ENCODE measurements at places on chromosomes 16 and 17.

DNA sequence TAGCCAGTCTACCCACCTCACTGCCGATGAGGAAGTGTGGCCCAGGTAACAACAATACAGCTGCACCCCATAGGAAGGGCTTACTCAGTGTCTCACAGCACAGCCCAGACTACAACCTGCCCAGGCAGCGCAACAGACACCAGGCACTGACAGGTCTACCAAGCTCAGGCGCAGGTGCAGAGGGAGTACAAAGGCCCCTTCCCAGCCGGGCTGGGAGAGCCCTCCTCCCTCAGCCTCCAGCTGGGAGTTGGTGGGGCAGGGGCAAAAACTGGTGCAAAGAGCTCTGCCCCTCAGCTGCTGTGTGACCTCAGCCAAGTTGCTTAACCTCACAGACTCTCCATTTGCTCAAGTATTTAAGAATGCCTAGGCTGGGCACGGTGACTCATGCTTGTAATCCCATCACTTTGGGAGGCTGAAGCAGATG, 112.6 kb upstream of the LHX1 start:
- DNase-seq, result no peak

DNA sequence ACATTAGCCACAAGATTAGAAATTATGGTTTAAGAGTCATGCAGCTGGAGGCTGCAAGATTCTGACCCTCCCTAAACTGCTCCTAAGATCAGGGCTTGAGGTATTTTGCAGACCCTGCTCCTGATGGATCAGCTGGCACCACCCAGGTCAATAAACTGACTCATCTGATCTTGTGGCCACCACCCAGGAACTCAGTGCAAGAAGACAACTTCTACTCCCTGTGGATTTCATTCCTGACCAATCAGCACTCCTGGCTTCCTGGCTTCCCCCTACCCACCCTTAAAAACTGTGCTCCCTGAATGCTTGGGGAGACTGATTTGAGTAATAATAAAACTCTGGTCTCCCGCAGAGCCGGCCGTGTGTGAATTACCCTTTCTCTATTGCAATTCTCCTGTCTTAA, 25.0 kb upstream of the MILR1 start:
- DNase-seq, result no peak

DNA sequence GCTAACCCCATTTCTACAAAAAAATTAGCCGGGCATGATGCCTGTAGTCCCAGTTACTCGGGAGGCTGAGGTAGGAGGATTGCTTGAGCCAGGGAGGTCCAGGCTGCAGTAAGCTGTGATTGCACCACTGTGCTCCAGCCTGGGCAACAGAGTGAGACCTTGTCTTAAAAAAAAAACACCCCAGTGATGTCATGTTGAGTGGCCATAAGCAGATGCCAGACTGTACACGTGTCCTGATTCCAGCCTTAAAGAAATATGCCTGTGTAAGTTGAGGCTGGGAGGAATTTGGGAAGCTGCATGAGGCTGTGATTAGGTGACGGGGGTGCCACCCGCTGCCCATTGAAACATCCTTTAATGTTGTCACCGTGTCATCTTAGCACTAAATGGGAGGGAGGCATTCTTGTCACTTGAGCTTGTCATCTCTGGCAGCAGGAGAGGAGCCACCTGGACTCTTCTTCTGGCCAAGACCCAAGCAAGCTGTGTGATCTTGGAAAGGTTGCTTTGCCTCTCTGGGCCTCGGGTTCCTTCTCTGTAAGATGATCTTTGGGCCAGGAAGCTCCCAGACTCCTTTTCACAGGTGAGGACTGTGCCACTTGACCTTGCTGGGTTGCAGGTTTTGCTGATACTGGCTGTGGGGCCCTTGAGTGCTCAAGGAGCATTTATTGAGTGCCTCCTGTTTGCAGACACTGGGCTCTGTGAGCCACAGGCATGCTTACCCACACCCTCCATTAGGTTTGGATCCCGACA, 98.3 kb upstream of the CIBAR2 start:
- DNase-seq, result no peak

DNA sequence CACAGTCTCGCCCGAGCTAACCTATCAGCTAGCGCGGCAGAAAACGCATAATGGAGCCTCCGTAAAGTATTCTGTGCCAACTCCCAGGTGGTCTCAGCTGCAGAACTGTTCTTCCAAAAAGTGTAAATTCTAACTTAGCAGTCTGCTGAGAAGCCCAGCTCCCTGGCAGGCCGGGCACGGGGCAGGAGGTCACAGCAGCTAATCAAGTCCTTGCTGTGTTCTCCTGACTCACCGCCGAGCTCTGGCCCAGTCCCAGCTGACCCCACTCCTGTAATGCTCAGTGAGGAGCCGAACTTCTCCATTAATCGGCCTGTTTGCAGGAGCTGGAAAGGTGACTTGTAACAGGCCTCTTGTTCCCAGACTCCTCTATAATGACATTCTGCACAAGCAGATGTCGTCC, 193.3 kb downstream of the IRX3 start:
- no peak for DNase-seq

DNA sequence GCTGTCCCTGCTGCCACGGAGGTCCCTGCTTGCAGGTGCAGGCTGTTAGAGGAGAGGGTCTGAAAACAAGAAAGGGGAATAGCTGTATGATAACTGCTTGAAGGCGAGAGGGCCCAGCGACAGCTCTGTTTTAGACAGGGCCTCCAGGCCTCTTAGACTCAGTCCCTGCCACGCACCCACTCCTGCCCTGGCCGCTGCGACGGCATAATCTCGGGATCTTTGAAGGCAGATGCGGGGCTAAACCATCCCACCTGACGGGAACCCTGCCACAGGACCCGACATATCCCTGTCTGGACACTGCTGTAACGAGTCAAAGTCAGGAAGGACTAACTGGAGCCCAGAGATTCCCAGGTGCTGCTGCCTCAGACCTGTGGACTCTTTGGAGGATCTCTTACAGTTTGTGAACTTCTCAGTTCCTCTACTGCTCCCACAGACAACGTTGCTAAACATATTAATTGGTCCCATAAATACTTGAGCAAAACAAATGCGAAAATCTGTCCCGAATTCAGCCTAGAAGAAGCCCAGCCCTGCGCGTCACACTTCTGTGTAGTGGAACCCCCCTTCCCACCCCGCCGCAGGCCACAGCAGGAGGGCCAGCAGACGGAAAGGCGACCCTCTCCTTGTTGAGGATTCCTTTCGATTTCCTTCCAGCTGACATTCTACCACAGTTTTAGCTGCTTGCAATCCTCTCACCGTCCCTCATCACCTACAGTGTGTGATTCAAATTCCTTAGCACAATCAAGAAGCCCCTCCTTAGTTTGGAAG, 998 bp upstream of the TMEM11 start:
- DNase-seq, result no peak

DNA sequence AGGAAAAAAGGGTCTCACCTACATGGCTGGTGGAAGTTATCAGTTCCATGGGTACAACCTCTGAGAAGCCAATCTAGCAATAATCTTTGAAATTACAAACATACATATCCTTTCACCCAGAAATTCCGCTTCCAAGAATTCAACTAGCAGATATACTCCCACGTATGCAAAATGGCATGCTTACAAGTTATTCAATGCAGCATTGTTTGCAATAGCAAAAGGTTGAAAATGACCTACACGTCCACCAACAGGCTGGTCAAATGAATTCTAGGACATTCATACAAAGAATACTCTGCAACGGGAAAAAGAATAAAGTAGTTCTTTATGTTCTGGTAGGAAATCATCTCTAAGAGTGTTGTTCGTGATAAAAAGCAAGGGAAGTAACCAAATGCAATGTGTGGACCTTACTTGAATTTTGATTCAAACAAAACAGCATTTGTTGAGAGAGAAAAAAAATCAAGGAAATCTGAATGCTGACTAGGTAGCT, 63.7 kb upstream of the NLK start:
- DNase-seq, result no peak

GRCh38 chr16:75506107-75506506, 10.9 kb upstream of the CHST6 start:
- no peak for DNase-seq

- DNase-seq, result no peak
Observed at GRCh38 chr17:77212833-77213777, 72.3 kb downstream of the SEC14L1 start.

GRCh38 chr17:27299384-27300049, 5.6 kb downstream of the WSB1 start:
- no peak for DNase-seq

GRCh38 chr17:77392376-77393273, 251.9 kb downstream of the SEC14L1 start:
- DNase-seq, result no peak

GRCh38 chr17:78925662-78926555, 722 bp upstream of the TIMP2 start:
- DNase-seq, result no peak

DNA sequence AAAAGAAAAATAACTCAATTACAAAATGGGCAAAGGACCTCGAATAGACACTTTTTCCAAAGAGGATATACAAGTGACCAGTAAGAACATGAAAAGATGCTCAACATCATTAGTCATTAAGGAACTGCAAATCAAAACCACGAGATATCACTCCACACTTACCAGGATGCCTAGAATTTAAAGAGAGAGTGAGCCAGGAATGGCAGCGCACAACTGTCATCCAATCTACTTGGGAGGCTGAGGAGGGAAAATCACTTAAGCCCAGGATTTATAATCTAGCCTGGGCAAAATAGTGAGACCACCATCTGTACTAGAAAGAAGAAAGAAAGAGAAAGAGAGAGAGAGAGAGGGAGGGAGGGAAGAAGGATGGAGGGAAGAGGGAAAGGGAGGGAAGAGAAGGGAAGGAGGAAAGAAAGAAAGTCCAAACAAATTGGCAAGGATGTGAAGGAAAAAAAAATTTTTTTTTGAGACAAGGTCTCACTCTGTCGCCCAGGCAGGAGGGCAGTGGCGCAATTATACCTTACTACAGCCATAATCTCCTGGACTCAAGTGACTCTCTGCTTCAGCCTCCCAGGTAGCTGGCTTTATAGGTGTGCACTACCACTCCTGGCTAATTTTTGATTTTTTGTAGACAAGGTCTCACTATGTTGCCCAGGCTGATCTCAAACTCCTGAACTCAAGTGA, 22.6 kb downstream of the TBX2 start:
- no peak for DNase-seq

GRCh38 chr16:50584033-50584722, 36.0 kb downstream of the NKD1 start:
- DNase-seq, result no peak

- DNase-seq, result peak; percentile 29
Observed at GRCh38 chr17:42937712-42938596, 26.3 kb downstream of the AARSD1 start.

GRCh38 chr17:77129568-77130301, 11.0 kb upstream of the SEC14L1 start:
- DNase-seq, result no peak

DNA sequence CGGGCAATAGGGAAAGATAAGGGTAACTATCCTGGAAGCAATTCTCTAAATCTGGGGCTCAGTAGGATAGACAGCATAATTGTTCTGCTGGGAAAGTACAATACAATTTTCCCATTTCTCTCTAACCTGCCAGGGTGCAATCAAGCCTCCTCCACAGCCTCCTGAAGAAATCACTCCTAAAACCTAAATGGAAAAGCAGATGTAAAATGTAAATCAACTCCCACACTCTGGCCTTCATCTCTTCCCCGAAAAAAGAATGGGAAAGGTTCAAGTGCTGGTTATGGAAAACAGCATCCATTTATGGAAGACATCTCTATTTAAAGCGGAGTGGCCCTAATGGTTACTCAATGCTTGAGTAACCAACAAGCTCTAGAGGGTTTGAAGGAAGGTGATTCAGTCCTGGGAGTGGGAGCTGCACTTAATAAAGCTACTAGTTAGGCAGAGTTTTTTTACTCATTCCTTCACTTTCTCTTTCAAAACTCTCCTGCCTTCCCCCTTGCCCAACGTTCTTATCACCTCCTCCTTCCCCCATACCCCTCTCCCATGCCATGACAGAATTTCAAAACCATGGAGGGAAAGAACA, 5.1 kb downstream of the MMD start:
- no peak for DNase-seq

DNA sequence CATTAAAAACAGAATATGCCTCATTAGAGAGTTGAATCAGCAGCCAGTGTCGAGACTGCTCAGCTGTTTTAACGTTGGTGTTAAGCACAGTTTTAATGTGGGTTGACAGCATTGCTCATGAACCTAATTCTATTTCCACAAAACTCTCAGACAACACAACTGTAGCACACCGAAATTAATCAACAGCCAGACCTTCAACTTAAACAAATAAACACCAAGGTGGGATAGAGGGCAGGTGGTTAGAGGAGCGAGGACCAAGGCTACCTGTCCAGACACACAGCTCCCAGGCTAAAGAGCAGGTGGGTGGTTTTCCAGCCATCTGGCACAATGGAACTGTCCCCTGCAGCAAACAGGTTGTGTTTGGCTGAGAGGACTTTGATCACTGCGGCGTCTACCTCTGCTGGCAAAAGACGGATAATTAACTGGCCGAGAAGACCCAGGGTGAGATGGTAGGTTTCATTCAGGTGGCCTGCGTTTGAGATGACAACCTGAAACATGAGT, 69.6 kb upstream of the ATP2A3 start:
- DNase-seq, result no peak

DNA sequence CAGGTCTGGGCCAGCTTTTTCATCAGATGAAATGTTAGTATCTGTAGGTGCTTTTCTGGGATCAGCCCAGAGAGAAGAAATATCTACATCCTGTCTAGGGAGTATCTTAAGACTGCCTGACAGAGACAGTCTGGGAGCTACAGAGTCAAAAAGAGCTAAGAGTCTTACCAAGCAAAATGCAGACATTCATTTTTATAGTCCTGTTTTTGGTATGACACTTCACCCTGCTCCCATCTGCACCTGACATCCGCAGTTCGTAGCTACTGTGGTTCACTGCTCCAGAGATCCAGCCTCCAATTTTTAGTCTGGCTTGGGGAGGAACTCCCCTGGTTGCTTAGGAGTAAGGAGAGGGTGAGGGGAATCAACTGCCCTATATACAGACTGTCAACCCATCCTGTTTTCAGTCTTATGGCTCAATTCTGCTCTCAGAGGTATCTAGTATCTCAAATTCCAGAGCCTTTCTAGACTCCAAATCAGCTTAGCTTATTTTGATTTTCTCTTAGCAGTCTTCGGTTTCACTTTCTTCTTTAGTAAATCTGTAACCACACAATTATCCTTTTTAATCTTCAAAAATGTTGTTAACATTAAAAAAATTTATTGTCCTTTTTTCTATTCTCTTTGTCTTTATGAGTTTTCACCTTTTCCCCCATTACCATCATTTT, 97.8 kb downstream of the TMEM100 start:
- no peak for DNase-seq

DNA sequence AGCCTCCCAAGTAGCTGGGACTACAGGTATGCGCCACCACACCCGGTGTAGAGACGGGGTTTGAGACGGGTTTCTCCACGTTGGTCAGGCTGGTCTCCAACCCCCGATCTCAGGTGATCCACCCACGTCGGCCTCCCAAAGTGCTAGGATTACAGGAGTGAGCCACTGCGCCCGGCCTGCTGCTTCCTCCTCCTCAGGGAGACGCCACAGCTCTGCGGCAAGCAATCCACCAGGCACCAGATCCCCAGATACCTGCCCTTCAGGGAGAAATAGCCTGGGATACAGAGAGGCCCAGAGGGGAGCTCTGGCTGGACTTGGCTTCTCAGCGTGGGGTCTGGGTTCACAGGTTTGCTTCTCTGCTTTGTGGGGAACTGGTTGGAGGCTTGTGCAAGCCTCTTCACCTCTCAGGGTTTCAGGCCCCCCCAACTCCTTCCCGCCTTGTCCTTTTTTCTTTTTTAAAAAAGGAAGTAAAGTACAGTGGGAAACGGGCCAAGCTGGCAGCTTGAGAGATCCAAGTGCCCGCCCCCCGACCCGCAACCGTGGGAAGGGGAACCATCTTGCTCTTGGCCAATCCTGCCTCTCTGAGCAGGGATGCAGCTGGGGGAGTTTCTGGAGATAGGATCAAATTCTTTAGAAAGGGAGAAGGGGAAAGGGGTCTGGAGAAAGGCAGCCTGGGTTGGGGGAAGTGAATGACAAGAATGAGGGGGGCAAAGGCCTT, 2.6 kb upstream of the SPHK1 start:
- no peak for DNase-seq

- no peak for DNase-seq
Observed at GRCh38 chr17:15411384-15412198, 55.8 kb downstream of the CDRT4 start.
